ENCODE measurements at places on chromosomes 6 and 20.

DNA sequence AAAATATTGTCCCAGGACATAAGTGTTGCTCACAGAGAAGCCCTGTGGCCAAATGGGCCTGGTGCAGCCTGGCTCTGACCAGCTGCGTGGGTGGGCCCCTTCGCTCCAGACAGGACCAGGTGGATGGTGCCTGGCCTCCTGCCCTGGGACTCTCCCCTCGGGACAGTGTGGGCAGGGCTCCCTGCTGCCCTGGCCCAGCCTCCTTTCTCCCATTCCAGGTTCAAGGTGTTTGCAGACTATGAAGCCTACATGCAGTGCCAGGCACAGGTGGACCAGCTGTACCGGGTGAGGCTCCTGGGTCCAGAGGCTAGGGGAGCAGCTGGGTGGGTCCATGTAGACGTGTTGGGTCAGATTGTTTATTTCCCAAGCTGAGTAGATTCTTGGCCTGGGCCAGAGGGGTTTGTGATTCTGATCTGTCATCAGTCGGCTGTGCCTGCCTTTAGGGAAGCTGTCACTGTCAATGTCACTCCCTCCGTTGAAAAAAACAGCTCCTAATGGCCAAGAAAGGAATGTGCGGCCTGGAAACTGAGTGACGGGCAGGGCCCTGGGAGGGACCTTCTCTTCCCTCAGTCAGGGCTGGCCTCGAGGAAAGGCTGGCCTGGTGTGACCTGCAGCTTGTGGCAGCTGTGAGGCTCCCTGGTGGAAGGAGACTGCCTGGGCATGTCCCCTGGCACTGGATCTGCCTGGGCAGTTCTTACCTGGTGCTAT, 47.7 kb downstream of the PYGB start:
- DNase-seq = no peak

DNA sequence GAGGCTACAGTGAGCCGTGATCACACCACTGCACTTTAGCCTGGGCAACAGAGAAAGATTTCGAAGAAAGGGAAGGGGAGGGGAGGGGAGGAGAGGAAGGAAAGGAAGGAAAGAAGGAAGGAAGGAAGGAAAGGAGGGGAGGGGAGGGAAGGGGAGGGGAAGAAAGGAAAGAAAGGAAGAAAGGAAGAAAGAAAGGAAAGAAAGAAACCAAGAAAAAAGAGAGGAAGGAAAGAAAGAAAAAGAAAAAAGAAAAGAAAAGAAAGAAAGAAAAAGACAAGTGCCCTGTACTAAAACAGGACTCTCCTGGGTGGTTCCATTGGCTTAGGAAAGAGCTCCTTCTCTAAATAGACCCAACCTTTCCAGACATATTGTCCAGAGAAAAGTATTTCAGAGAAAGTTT, 136.6 kb downstream of the PXDC1 start:
- no peak for DNase-seq

- no peak for DNase-seq
Measured at GRCh38 chr20:49832632-49833327, 20.2 kb downstream of the SLC9A8 start.

DNA sequence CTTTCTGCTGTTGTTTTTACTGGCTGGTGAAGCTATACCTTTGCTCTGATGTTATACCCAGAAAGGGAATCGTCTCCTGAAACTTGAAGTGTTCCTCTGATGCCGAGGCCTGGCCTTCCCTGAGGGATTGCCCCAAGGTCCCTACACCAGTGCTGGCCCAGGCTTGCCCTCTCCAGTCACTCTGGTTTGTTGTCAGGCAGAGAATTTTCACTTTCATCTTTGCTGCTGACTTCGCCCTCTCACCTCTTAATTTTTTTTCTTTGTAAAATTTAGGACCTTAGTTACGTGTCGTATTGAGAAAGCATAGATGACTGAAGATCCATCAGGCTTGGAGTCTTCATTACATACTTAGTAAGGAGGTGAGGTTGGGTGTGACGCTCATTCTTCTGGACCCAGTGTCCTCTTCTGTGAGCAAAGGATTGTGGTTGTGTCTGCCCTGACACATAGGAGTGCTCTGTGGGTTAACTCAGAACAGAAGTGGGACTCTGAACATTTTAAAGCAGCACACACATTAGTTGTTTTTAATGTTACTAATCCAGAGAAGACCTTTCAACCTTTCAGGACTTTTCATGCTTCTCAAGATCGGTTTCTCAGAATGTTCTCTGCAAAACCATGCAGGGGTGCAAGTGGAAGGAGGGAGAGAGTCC, 45.4 kb downstream of the TULP4 start:
- peak; percentile 61 for DNase-seq

DNA sequence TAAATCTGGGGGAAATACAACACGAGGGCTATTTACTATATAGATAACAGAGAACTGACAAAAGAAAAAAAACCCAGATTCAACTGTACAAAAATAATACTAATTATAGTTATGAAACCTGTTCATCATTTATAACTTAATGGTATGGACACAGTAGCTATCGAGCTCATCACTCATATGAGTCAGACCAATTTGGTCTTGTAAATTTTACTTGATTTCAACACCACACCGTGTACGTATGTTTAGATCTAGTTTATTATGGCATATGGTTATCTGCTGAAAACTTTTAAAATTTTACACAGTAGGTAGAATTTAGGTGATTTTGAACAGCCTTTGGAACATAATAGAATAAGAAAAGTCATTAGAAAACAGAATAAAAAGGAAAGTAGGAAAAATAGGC, 5.5 kb downstream of the MYLK4 start:
- no peak for DNase-seq

DNA sequence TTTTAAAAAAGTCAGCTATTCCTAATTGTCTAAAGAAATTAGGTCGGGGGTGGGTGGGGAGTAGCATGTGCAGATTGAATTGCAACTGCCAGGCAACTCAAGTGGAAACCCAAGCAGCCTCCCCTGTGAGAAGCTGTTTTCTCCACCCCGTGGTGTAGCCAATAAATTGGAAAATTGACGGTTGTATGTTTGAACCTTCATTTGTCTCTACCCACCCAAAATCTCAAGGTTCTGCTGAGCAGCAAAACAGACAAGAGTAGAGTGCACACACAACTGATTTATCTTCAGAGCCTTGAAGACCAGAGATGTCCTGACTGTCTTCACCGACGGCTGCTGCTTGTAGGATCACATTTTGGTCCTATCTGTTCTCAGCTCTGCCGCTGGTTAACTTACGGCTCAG, 88.5 kb downstream of the DTD1 start:
- DNase-seq = no peak

GRCh38 chr20:34709044-34709830, 5.1 kb downstream of the TP53INP2 start:
- DNase-seq = peak; percentile 94

DNA sequence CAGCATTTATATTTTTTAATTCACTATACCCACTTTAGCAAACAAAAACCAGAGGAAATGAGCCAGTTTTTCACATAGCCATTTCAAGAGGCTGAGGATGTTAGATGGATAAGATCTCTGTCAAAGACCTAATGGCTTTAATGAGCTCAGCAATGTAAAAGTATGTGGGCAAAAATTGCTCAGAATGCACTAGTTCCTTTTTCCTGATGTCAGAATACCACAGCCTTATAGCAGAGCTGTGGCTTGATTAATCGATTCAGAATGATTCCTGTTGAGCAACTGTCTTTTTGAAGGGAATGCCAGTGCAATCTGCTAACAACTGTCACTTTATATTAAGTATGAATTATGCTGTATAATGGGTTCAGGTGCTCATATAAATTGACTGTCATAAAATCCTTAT, 100.6 kb upstream of the HIVEP1 start:
- peak; percentile 43 for DNase-seq

- DNase-seq = no peak
Measured at GRCh38 chr6:109381061-109381746, 1.1 kb downstream of the CD164 start.

- DNase-seq = no peak
Measured at GRCh38 chr6:44311767-44312166, 1.4 kb downstream of the AARS2 start.

- no peak for DNase-seq
Measured at GRCh38 chr6:52514514-52514913, 62.3 kb downstream of the TRAM2 start.

DNA sequence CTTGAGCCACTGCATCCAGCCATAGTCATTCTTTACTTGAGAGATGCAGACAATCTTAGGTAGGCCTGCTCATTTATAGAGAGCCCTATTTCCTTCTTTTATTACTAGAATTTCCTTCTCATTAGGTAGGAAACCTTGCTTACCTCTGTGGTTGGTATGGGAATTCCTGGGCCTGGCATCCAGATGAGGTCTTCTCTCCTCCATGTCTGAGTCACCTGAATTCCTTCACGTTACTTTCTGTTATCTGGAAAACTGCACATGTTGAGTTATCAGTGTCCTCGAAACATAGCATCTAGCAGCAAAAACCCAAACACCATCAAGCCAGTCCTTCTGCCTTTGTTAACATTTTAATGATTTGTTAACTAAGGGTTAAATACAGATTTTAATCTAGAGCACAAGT, 2.2 kb downstream of the ZNFX1 start:
- DNase-seq = no peak

GRCh38 chr6:170172392-170172791, 118.5 kb downstream of the DLL1 start:
- DNase-seq = peak; percentile 40

All from activated CD4-positive, alpha-beta T cell treated with anti-CD3 and anti-CD28 coated beads, Interleukin-2, amount 10 ng/mL, durations not matched to agents 24 days and 14 days (primary cell).